ENCODE measurements at places on chromosomes 2 and 18. TPM values are rescaled to one million over a fixed set of nuclear protein-coding genes. Genes with fewer than 3 reads are reported as not detected.
A peak's percentile ranks its signal among the peaks of the same experiment; 100 is the strongest.

Gene MDH1B
- 1.8 TPM for total RNA-seq

Gene EGR4
- not detected for total RNA-seq

- peak; percentile 12 for DNase-seq
These were observed 18.9 kb downstream of the CTIF start for GRCh38 chr18:48557640-48558174.

DNA sequence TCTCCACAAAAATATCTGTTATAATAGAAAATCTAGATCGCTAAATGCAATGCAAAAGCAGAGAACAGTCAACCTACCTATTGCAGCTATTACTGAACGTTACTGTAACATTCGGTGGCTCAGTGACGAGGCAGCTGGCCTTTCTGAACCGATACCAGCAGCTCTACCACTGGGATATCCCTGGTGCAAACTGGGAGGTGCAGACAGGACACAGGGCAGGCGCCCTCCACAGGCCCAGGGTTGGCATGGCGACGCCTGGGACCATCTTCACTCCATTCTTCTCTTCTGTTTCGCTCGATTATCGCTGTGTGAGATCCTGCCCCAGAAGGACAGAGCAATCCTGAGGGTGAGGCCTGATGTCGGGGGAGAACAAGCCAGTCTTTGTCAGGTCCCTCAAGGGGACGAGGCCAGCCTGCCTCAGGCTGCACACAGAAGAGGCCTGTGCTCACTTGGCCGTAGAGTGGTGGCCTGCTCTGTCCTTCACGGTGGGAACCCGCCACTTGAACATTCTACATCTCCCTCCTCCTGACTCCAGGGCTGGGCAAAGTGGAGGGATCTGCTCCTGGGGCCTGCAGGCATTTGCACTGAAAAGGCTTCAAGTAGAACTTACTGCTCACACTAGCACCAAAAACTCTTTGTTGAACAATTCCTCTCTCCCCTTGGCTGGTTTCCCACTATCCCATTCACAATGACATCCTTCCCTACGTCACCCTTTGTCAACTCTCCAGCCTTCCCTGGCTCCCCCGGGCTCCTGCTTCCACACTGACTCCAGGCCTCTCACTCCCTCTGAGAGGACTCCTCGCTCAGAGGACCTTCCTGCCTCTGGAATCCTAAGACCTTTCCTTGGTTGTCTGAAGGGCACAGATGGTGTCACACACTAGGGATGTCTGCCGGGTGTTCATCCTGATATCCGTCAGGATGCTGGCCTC lies 49.7 kb downstream of the CYRIA start:
- DNase-seq, result no peak

Gene ADCY3
- 99.5 TPM for total RNA-seq

GRCh38 chr18:54947091-54947490 lies 12.2 kb downstream of the CCDC68 start:
- DNase-seq, result no peak

GRCh38 chr2:241309684-241310117 lies 5.8 kb downstream of the HDLBP start:
- DNase-seq, result no peak

DNA sequence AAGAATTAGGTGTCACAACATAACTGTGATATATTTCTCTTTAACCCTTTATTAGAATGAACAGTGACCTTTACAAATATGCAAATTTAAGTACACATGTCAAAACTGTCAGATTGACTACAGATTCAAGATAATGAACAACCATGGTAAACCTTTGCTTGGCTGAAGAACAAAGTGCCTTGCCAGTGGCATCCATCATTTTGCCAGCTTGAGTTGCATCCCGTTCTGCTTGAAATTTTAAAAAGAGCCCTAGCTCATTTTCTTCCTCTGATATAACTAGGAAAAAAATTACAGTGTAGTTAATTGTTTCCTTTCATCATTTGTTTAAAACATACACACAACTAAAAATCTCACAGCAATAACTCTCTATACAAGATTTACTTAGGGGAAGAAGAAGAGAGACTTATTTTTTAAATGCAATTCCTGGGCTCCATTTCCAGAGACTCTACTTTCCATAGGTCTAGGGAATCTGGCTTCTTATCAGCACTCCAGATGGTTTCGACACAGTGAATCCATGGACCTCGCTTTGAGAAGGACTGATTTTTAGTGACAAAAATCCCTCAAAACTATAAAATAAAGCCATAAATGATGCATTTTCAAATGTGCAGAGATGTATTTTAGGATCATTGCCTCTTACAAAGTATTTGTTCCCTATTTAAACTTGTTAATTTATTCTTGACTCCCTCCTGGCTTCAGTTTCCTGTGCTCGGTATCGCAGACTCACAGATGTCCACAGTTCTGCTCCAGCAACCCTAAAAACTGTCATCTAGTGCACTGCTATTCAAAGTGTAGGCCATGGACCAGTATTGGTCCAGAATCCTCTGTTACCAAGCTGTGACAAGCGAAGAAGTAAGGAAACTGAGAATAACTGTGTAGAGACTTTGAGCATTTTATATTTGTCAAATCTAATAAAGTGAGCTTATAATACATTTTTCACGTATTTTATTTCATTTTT lies 50.1 kb downstream of the ICA1L start:
- no peak for DNase-seq

GRCh38 chr18:36128530-36128870 lies 640 bp downstream of the SLC39A6 start:
- no peak for DNase-seq

DNA sequence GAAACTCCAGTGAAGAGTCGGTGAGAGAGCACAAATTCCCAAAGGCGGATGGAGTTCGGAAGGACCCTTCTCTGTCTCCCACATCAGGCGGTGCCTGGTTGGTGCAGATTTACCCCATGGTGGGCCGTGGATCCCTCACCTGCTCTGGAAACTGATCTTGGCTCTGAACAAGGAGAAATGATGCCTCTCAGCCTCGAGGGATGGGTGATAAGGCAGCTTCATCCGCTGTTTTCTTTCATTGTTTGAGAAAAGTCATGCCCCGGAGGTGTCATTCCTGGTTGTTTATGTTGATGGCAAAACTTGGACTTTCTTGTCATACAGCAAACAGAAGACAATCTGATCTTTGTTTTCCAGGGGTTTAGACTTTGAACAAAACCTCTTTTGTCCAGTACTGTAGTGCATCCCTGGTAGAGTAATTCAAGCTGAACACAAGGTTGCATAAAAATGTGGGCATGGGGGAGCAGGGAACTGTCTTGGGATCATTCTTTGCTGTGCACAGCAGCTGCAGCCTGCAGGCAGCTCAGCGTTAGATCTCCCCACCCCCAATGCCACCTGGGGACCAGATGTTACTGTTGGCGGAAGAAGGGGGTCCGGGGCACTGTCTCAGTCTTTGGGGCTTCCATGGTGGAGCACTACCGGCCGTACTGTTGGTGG lies 81.3 kb downstream of the NFATC1 start:
- DNase-seq, result peak; percentile 44

GRCh38 chr18:75276818-75277609 lies 66.4 kb downstream of the TSHZ1 start:
- DNase-seq, result no peak

Gene FOXI3
- total RNA-seq, result not detected

DNA sequence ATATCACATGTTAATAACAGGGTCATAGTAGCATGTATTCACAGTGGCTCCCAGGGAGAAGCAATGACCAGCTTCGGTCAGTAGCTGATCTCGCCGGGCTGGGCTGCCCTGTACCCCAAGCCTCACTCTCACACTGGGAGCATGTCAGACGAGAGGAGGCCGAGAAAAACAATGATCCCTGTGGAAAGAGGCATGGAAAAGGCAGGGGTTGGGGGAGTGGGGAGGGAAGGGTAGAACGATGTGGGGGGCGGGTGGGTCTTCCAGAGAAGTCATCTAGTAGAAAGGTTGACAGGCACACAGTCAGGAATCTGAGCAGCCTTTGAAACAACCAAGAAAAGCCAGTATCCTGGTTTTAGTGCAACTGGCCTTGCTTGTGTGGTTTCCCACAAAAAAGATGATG lies 25.4 kb downstream of the TGFA start:
- no peak for DNase-seq

DNA sequence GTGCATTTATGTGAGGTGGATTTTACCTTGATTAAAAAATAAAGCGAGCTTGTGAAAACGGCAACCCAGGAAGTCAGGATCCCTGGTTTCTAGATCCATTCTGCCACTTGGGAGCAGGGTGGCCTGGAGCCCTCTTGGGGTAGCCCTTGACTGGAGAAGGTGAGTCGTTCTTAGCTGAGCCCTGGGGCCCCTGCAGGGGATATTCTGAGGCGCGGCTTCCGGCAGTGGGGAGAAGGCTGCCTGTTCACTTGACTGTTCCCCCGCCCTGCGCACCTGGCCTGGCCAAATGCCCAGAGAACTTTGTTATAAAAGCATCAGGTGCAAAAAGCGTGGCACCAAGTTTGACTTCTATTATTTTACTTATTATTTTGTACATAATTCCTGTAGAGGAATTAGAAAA lies 221.9 kb downstream of the DYSF start:
- DNase-seq, result no peak

DNA sequence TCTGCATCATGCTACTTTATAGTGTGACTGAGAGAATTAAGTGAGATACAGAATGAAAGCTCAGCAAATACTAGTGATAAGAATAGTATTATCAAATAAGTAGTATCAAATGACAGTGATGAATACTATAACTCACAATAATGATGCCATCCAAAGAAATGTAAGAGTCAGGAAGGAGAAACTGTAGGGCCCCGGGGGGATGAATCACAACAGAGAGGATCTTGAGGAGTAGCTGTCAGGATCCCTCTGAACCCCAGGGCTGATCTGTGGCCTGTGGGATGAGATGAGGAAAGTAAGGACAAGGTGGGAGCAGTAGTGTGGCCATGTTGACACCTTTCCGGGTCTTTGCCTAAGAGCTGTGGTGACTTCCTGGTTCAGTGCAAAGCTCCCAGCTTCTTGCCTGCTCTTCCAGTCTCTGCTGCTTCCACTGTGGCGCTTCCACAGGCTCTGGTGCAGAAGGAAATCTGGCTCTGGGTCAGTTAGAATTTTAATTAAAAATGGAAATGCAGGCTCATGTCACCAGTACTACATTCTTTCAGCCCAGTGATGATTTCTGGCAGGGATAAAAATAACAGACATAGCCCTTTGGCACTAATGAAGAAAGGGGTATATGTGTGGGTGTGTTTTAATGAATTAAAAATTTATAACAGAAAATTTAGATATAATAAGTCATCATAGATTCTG lies 166.9 kb downstream of the MYO3B start:
- no peak for DNase-seq

- no peak for DNase-seq
These were observed 398.3 kb upstream of the HNRNPA3 start for GRCh38 chr2:176814274-176814673.

- DNase-seq, result no peak
These were observed 112.1 kb downstream of the PHLPP1 start for GRCh38 chr18:62827397-62827796.
